ENCODE measurements at places on chromosomes 13 and 19.

- DNase-seq: no peak
These were observed 19.1 kb downstream of the PEPD start for GRCh38 chr19:33502521-33502920.

DNA sequence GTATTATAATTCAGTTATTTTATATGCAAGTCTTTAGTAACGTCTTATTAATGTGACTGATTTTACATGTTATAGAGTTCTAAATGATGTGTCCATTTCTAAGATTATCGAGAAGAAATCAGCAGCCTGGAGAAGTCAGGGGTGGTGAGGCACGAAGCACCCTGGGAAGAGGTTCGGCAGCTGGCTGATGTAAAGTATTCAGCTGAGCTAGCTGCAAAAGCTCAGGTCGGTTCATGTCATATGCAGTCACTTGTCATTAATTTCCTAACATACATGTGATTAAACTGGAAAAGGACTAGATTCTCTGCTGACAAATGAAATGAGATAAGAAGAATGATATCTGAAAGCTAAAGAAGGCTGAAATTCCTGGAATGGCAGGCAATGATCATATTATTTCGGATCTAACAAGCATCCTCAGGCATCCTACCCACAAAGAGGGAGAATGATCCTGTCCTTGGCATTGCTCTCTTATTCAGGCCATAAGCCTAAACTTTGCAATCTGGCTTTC is 383.0 kb upstream of the SLITRK1 start:
- no peak for DNase-seq

GRCh38 chr13:26502826-26503225 is 54.7 kb upstream of the WASF3 start:
- DNase-seq: no peak

- no peak for DNase-seq
These were observed 25.1 kb downstream of the VSTM2B start for GRCh38 chr19:29550896-29551295.

GRCh38 chr13:32745509-32745908 is 159.3 kb downstream of the PDS5B start:
- DNase-seq: no peak

GRCh38 chr13:105787632-105788031 is 747.8 kb downstream of the EFNB2 start:
- no peak for DNase-seq

DNA sequence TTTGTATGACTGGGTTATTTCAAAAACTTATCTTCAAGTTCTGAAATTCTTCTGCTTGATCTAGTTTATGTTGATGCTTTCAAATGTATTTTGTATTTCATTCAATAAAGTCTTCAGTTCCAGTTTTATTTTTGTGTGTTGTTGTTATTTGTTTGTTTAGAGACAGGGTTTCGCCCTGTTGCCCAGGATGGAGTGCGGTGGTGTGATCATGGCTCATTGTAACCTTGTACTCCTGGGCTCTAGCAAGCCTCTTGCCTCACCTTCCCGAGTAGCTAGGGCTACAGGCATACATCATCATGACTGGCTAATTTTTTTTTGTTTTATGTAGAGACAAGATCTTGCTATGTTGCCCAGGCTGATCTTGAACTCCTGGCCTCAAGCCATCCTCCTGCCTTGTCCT is 40.3 kb upstream of the ARHGEF7 start:
- no peak for DNase-seq

Measured in inflammatory macrophage (primary cell).